Fibroblast of lung (primary cell): ENCODE measurements at places on chromosomes 16 and 17. TPM values are rescaled to one million over a fixed set of nuclear protein-coding genes. Genes with fewer than 3 reads are reported as not detected.

Gene TPSAB1
- not detected in 2 replicates for total RNA-seq

Gene CHST6
- total RNA-seq = 0.17 and 0.26 TPM in 2 replicates

Gene PER1
- total RNA-seq = 3.1 and 6.9 TPM in 2 replicates

Gene CRYM
- total RNA-seq = 0.26 and 0.50 TPM in 2 replicates

Gene KREMEN2
- total RNA-seq = not detected in 2 replicates

Gene PHLPP2
- 6.9 and 9.7 TPM in 2 replicates for total RNA-seq

Gene SOST
- not detected in 2 replicates for total RNA-seq

Gene FXR2
- total RNA-seq = 39.8 and 46.6 TPM in 2 replicates

Gene CCDC57
- total RNA-seq = 8.2 and 10.1 TPM in 2 replicates

Gene WWOX
- total RNA-seq = 16.3 and 18.2 TPM in 2 replicates

Gene C17orf113
- total RNA-seq = 0.26 and 0.66 TPM in 2 replicates

Gene COIL
- total RNA-seq = 11.8 and 12.1 TPM in 2 replicates

Gene ATP6V0C
- total RNA-seq = 5.1 and 11.2 TPM in 2 replicates

GRCh38 chr16:1140582-1141162 lies 12.2 kb upstream of the CACNA1H start:
- no peak overlapping the region for H3K27ac ChIP-seq
- H3K36me3 ChIP-seq = no peaks in the 10 kb centered on the region
- H3K4me3 ChIP-seq = no peak overlapping the region
- H3K4me1 ChIP-seq = no peaks in the 10 kb centered on the region

DNA sequence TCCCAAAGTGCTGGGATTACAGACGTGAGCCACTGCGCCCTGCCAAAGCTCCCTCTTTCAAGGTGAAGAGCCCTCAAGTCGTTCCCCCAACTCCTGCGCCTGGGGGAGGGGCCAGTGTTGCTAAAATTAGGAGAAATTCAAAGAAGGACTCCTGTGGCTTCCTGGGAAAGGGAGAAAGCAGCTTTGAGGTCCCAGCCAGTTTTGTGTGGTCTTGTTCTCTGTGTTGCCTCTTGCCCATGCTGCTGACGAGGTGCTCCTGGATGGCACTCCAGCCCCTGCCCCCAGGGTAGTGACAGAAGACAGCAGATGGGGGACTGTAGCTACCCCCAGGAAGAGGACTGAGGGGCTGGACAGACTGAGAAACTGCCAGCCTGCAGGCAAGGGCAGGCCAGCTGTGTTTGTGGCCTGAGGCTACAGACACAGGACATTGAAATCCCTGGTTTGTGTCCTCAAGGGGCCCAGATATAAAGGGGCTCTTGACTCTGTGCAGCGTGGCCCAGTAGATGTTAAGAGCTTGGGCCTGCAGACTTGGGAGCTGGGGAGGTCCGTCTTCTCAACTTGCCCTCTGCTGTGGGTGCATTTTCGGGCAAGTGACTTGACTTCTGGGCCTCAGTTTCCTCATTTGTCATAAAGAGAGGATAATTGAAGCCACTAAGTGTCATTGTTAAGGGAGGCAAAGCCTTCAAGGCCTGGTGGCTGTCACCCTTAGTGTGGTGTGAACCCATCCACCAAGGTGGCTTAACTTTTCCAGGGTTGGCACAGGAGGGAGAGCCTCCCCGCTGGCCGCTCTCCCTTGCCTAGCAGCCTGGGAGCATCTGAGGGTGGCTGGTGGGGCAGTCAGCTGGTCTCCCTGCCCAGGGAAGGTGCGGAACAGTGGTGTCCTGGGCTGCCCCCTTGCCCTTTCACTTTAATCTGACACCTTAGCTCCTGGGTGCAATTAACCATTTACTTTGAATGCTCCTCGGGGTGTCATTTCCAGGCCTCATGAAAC lies 4.1 kb downstream of the UBALD2 start:
- H3K4me3 ChIP-seq = no peak overlapping the region
- H3K36me3 ChIP-seq = peaks cover 9% of the 10 kb centered on the region
- no peaks in the 10 kb centered on the region for H3K27me3 ChIP-seq
- no peak overlapping the region for H3K27ac ChIP-seq
- H3K4me1 ChIP-seq = peaks cover 14% of the 10 kb centered on the region

GRCh38 chr16:46949241-46949892 lies 24.1 kb downstream of the DNAJA2 start:
- no peak overlapping the region for H3K4me3 ChIP-seq
- H3K27me3 ChIP-seq = no peaks in the 10 kb centered on the region
- H3K36me3 ChIP-seq = no peaks in the 10 kb centered on the region
- DNase-seq = no peak

DNA sequence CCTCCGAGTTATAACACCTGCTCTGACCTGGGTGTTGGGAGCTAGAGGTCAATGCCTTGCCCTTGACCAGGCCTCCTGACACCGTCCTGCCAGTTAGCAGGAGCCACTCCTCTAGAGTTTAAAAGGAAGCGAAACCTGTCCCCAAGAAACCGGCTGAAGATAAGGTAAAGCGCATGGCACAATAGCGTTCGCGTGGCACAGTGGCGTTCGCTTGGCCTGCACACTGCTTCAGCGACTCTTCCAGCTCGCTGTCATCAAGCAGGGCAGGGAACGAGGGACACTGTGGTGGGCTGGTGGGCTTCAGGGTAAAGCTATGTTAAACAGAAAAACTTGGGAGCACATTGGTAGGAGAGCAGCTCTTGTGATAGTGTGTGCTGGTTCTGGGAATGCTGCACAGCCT lies 28.2 kb upstream of the ETV4 start:
- H3K4me1 ChIP-seq = peaks cover 6% of the 10 kb centered on the region
- DNase-seq = no peak
- no peaks in the 10 kb centered on the region for H3K27me3 ChIP-seq

DNA sequence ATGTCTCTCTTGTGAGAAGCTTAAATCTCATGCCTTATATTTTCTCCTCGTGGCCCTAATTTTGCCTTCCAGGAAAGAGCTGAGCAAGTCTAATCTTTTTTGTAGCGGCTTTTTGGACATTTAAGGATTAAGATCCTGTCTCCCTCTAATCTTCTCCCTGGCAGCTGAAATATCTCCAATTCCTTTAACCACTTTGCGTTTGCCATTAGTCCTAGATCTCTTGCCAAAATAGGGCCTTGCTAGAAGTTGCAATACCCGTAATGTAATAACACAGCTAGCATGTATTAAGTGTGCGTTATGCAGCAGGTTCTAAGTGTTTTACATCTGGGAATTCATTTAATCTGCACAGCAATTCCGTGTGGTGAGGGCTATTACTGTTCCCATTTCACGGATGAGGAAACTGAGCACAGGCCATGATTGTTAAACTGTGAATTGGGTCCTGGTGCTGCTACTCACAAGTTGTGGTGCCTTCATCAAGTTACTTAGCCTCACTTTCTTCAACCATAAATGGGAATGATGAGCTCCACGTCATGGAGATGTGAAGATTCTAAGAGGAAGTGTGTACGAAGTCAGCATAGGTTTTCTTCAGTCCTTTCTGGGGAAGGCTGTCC lies 198.9 kb upstream of the ASIC2 start:
- H3K27me3 ChIP-seq = no peaks in the 10 kb centered on the region
- H3K36me3 ChIP-seq = no peaks in the 10 kb centered on the region
- no peak for DNase-seq
- peaks cover 2% of the 10 kb centered on the region for H3K4me1 ChIP-seq

DNA sequence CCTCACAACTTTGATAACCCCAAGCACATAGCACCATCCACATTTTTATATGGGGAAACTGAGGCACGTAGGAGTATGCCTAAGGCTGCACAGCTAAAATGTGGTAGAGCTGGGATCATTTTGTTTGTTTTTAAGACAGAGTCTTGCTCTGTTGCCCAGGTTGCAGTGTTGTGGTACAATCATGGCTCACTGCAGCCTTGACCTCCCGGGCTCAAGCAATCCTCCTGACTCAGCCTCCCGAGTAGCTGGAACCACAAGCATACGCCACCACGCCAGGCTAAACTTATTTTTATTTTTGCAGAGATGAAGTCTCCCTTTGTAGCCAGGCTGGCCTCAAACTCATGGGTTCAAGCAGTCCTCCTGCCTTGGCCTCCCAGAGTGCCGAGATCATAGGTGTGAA lies 81.0 kb upstream of the GSE1 start:
- DNase-seq = no peak
- no peaks in the 10 kb centered on the region for H3K4me1 ChIP-seq
- no peaks in the 10 kb centered on the region for H3K27me3 ChIP-seq
- no peak overlapping the region for H3K27ac ChIP-seq

- no peak overlapping the region for H3K4me3 ChIP-seq
- no peak overlapping the region for H3K27ac ChIP-seq
- peaks cover 15% of the 10 kb centered on the region for H3K36me3 ChIP-seq
- no peaks in the 10 kb centered on the region for H3K27me3 ChIP-seq
- no peak for DNase-seq
Measured at GRCh38 chr16:48350736-48351135, 34.5 kb downstream of the SIAH1 start.

DNA sequence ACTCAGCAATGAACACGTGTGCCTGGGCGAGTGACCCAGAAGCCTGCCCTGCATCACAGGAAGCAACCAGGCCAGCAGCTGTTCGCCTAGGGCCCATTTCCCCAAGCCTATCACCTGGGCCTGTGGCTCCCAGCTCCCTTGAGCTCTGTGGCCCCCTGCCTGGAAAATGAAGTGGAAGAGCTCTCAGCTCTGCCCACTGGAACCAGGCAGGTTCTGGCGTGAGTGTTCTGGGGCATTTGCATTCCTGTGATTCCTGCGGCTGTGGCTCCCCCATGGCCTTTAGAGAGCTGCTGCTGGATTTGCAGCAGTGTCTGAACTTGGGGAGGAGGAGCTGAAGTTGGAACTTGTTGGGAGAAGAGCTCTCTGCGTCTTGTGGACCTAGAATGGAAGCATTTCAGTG lies 22.8 kb downstream of the PGS1 start:
- no peaks in the 10 kb centered on the region for H3K27me3 ChIP-seq
- no peak overlapping the region for H3K4me3 ChIP-seq
- no peak overlapping the region for H3K27ac ChIP-seq
- peaks cover 38% of the 10 kb centered on the region for H3K36me3 ChIP-seq

DNA sequence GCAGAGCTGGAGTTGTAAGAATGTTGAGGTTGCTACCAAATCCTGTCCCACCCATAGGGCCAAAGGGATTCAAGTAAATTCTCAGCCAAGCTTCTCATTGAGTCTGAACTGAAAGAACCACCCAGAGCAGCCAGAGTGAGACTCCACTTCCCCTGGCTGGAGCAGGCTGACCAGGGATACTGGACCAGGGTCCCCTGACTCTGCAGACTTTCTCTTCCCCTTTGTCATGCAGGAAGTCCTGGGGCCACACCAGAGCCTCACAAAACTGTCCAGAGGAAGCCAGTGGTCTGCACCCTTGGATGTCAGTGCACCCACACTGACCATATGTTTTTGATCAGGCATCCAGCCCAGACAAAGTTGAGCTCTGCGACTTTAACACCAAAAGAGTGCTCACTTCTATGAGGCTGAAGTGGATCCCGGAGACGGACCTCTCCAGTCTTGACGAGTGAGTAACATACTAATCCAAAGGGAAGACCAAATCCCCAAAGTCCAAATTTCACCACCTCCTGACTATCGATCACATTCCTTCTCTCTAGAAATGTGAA lies 4.1 kb downstream of the NXN start:
- no peaks in the 10 kb centered on the region for H3K4me1 ChIP-seq
- no peak overlapping the region for H3K4me3 ChIP-seq
- H3K36me3 ChIP-seq = no peaks in the 10 kb centered on the region
- no peak for DNase-seq

DNA sequence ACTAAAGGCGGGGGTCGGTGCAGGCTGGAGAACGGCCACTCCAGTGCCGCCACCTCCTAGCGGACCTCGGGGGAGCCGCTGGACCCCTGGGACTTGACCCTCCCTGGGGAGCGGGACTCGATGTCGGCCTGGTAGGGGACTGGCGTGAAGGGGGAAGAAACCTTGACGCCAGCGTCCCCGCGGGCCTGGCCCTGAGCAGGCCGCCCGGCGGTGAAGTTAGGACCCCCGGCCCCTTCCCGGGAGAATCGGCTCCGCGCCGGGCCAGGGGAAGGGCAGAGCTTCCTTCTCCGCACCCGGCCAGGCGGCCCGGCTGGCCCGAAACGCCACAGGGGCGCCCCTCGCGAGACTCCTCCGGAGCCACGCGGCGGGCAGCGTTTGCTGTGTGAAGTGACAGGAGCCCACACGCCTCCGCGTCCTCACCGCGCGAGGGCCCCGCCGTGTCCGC lies 389 bp downstream of the DUS1L start:
- H3K27ac ChIP-seq = peak overlapping the region; percentile 62
- peaks cover 21% of the 10 kb centered on the region for H3K36me3 ChIP-seq
- H3K4me3 ChIP-seq = peak overlapping the region; percentile 85
- no peaks in the 10 kb centered on the region for H3K4me1 ChIP-seq

- no peaks in the 10 kb centered on the region for H3K27me3 ChIP-seq
- no peak overlapping the region for H3K27ac ChIP-seq
- peaks cover 10% of the 10 kb centered on the region for H3K4me1 ChIP-seq
- peak; percentile 28 for DNase-seq
- H3K36me3 ChIP-seq = peaks cover 9% of the 10 kb centered on the region
Measured at GRCh38 chr16:3131755-3132377, 3.0 kb upstream of the ZNF213 start.

- H3K4me1 ChIP-seq = no peaks in the 10 kb centered on the region
- no peaks in the 10 kb centered on the region for H3K36me3 ChIP-seq
- H3K4me3 ChIP-seq = no peak overlapping the region
- H3K27me3 ChIP-seq = no peaks in the 10 kb centered on the region
Measured at GRCh38 chr16:50994995-50995394, 156.1 kb downstream of the SALL1 start.

GRCh38 chr17:1947743-1948516 lies 77.2 kb downstream of the RTN4RL1 start:
- no peak overlapping the region for H3K27ac ChIP-seq
- no peaks in the 10 kb centered on the region for H3K4me1 ChIP-seq
- no peaks in the 10 kb centered on the region for H3K27me3 ChIP-seq

DNA sequence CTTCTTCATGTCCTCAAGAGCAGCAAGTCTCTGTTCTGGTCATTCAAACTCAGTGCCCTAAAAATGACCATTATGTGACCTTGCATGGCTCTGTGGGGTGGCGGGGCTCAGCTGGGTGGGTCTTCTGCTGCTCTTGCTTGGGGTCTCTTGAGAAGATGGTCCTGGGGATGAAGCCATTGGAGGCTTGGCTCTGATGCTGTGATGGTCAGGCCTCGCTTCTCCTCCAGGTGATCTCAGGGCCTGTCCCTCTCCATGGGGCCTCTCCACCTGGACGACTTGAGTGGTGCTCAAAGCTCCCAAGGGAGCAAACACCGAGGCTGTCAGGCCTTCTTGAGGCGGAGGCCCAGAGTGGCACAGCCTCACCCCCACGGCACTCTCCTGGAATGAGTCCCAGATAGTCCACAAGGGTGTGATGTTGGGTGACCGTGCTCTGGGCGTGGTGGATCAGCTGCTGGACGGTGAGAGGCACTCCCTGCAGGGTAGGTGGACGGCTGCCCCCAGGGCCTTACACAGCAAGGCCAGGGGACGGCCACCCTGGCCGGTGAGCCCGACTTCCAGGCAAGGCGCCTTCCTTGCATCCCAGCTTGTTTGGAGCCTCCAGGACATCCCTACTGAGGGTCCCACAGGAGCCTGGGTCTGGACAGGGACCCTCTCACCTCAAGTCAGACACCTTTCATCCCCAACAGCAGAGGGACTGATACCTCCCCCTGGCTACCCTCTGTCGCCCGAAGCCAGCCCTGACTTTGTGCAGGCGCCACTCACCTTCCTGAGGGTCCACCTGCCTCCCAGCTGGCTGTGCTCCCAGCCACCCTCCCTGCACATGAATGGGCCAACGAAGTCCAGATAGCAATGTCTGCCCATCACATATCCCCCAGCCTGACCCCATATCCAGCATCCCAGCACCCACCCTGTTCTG lies 48.7 kb downstream of the USP22 start:
- no peaks in the 10 kb centered on the region for H3K27me3 ChIP-seq
- peaks cover 4% of the 10 kb centered on the region for H3K4me1 ChIP-seq
- H3K36me3 ChIP-seq = peaks cover 2% of the 10 kb centered on the region
- H3K27ac ChIP-seq = no peak overlapping the region
